Activated T-helper 1 cell treated with anti-CD3 and anti-CD28 coated beads, Interleukin-2, amount 50 U/mL, for 16 hours (primary cell): ENCODE measurements at places on chromosomes 7 and 10.

- peak; percentile 9 for DNase-seq
These were observed 20.0 kb downstream of the RBM17 start for GRCh38 chr10:6108631-6109443.

DNA sequence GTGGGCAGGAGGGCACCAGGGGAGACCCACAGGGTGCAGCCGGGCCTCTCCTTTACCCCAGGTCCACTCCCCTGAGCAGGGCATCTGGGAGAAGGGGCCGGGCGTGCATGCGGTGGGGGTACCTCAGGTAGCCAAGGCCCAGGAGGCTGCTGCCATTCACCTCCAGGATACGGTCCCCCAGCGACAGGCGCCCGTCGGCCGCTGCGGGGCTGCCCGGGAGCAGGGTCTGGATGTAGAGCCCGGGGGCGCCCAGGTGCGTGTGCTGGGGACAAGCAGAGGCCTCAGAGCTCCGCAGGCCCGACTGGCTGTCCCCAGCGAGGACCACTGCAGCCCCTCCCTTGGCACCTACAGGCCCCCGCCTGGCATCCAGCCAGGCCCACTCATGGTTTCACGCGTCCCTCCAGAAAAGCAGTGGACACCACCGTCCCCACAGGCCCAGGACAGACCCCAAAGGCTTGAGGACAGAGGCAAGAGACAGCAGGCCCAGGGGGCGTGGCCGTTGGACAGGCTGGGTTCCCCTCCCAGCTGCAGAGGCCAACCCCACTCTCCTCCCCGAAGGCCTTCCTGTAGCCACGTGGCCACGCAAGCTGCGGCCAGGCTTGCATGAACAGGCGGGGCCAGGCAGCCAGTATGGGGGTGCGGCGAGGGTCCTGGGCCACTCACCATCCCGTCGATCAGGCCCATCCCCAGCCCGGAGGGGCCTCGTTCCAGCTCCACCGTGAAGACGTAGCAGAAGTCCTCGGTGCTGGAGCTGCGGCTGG lies 24.3 kb downstream of the AP5Z1 start:
- no peak for DNase-seq

- DNase-seq, result no peak
These were observed 22.3 kb upstream of the TSPAN33 start for GRCh38 chr7:129122078-129122750.

DNA sequence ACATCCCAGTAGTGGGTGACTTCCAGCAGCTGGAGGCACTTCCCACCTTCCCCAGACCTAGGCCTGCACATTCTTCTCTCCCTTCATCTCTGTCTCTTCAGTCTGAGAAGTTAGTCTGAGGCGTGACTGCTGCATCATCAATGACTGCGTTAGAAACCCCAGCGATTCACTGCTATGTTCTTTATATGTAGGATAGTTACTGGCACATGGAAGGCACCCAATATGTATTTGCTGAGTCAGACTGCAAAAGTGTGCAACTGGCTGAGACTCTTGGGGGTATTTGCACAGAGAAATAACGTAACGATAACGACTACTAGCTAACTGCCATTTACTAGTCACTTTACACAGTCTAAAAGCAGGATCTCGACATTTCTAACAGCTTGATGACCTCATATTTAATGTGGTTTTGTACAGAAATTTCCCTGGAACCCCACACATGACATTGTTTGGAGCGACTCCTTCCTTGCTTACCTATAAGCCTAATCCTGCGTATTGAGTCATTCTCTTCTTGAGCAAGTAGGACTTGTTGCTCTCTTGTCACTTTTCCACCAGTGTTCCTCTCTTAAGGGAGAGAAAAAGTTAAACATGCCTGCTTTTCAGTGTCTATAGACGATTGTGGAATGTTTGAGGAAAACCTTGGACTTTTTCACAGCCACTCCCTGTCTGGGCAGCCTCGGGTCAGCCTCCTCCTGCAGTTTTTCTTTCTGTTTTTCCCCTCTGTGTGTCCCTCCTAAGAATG lies 45.5 kb downstream of the THNSL1 start:
- DNase-seq, result no peak

DNA sequence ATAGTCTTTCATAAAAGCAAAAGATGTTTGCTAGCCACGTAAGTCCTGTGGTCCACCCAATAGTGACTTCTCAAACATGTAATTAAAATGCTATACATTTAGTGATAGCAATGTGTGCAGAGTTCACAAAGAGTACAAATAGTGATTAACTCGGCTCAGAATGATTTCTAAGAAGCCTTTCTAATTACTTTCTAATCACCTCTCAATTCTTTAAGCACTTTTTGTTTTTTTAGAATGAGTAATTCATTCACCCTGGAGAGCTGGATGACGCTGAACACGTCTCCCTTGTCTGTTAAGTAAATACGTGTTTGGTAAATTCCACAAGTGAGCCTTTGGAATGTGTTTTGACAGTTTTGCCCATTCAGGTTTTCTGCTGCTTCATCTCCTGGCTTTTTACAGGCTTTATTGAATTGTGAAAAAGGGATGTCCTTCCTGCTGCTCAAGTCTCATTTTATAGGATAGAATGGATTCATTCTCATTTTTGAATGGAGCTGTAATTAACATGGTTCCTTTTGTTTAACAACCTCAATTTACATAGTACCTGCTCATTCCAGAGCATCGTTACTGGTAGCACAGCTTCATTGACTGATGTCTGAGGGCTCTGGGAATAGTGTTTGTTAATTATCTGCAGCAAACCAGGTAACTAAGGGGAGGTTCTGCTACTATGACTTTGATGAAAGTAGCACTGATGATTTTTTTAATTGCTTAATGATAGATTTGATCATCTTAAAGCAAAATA lies 212.1 kb downstream of the VTI1A start:
- no peak for DNase-seq

DNA sequence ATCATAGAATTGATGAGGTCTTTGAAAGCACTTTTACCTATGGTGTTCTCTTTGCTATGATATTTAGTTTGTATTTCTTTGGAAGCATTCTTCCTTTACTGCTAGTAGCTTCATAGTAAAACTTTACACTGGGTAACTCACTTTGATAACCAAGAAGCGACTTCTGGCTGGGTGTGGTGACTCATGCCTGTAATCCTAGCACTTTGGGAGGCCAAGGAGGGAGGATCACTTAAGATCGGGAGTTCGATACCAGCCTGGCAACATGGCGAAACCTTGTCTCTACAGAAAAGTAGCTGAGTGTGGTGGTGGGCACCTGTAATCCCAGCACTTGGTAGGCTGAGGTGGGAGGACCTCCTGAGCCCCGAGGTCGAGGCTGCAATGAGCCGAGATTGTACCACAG lies 36.2 kb downstream of the CCDC126 start:
- no peak for DNase-seq

DNA sequence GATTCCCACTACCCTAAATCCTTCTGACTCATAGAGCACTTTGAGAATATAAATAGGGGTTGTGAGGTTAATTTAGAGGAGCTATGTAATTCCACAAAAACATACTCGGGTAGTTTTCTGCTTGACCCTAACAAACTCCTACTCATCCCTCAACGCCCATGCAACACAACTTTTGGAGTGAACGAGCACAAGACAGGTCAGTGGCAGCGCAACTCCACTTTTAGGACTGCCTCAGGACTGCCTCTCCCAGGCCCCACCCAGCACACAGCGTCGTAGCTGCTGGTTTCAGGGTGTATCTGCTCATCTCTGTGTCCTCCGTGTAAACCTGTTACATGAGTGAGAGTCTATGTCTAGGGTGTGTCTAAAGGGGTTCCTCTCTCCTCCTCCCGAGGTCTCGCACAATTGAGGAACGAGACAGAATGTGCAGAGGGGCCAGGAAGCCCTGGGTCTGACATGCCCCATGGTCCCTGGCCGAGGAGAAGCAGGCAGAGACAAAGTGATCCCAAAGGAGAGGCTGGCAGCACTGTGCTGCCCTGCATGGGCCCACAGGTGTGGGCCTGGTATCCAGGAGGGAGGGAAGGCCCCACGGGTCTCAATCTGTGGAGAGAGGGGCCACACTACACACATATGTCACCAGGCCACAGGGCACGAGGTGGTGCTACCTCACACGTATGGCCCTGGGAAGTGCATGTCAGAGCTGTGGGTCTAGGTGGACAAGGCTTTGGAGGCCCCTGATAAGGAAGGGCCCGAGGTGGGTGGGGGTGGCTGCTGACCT lies 45.5 kb downstream of the CAMK2B start:
- DNase-seq, result no peak

- no peak for DNase-seq
These were observed 34.6 kb downstream of the CARD11 start for GRCh38 chr7:3009086-3009485.

DNA sequence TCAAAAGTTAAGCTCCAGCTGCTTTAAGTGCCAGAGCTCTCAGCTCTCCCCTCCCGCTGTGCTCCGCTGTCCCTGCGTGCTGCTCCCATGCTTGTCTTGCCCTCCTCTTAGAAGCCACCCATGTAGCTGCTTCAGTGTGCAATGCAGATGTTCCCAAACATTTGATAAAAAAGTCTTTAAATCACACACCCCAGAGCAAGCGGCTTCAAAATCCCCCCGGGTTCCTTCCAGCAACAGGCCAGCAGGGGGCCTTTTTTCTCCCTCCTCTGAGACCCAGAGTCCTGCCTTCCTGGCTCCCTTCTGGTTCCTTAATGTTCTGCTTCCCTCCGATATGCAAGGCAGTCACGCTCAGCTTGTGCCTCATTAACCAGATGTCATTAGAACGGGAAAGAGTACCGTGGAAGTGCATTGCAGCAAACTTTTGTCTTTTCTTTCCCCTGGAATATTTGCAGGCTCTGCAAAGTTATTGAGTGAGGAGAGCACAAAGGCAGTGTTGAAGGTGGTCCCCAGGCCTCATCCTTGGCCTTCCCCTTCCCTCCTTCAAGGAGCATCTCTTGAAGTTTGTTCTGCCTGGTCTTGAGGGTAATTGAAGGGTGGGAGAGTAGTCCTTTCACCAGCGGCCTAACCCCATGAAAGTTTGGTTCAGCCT lies 25.5 kb downstream of the LDB3 start:
- no peak for DNase-seq

DNA sequence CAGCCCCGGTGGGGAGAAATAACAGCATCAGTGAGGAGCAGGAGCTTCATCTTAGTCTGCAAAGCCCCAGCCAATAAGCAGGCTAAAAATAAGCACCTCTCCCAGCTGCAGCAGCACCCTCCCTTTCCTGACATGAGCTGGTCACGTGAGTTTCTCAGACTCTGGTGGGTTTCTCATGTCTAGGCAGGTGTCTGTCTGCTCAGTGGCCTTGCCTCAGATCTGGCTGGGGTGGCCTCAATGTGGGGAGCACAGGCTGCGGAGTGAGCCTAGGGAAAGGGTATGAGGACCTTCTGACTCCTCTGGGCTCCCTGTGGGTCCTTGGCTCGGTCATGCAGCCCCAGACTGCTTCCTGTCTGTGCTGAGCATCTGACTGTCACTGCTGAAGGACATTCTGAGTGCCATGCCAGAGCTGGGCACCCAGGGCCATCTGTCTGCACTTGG lies 81.6 kb upstream of the LRRC4 start:
- DNase-seq, result no peak

- no peak for DNase-seq
These were observed 32.3 kb downstream of the SDHAF3 start for GRCh38 chr7:97149843-97150242.

DNA sequence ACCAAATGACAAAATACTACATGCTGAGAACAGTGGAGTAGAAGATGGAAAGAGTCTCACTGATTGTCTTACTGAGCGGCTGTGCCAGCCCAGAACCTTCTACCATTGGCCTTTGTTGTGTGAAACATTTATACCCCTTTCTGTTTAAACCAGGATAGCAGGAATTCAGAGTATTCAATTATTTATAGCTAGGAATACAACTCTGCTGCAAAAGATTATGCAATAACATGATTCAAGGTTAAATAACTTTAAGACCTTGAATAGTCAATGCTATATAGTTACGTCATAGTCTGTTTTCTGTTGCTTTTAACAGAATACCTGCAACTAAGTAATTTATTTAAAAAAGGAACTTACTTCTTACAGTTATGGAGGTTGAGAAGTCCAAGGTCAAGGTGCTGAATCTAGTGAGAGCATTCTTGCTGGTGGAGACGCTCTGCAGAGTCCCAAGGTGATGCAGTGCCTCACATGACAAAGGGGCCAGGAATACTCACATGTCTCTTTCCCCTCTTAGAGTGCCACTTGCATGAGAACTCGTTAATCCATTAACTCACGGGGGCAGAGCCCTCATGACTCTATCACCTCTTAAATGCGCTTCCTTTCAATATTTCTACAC lies 371.8 kb downstream of the MDFIC start:
- DNase-seq, result no peak

- no peak for DNase-seq
These were observed 302.2 kb downstream of the CSTF2T start for GRCh38 chr10:51397244-51397643.

DNA sequence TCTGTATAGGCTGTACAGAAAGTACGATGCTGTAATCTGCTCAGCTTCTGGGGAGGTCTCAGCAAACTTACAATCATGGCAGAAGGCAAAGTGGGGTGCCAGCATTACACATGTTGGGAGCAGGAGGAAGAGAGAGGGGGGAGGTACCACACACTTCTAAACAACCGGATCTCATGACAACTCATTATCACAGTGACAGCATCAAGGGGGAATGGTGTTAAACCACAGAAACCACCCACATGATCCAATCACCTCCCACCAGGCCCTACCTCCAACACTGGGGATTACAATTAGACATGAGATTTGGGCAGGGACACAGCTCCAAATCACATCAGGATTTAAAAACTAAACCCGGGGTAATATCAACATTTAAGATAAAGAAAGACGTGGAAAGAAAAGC lies 468.8 kb upstream of the AUTS2 start:
- no peak for DNase-seq

DNA sequence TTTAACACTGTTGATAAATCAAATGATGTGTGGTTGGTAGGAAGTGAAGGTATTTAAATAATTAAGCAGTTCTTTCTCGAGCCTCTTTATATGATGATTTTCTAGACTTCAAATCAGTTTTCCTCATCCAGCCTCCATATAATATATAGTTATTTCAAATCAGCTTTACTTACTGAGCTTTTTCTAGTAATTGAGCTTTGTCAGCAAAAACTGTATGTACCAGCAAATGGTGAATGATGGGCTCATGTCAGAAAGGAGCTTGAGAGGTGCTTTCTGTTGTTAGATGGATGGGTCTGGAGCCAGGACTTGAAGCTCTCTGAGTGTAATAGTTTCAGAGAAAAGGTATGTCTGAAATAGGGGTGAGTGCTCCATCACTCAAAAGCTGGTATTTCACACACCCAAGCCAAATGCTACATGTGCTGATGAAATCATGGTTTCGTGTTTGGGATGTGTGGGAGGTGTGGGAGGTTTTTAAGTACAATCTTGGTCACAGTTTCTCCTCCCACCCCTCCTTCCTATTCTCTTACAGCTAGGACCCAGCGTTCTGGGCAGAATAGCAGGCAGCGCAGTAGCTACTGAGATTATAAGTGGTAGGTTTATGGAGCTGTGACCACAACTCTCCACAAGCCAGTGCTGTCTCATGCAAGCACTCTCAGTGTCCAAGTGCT lies 55.8 kb downstream of the LRMDA start:
- no peak for DNase-seq

- DNase-seq, result no peak
These were observed 146.9 kb upstream of the ANK3 start for GRCh38 chr10:60536529-60537114.

GRCh38 chr10:36773652-36774051 lies 351.7 kb upstream of the ANKRD30A start:
- no peak for DNase-seq
